Heart left ventricle (tissue), 16 donors: ENCODE measurements at places on chromosomes 13 and 19.

DNA sequence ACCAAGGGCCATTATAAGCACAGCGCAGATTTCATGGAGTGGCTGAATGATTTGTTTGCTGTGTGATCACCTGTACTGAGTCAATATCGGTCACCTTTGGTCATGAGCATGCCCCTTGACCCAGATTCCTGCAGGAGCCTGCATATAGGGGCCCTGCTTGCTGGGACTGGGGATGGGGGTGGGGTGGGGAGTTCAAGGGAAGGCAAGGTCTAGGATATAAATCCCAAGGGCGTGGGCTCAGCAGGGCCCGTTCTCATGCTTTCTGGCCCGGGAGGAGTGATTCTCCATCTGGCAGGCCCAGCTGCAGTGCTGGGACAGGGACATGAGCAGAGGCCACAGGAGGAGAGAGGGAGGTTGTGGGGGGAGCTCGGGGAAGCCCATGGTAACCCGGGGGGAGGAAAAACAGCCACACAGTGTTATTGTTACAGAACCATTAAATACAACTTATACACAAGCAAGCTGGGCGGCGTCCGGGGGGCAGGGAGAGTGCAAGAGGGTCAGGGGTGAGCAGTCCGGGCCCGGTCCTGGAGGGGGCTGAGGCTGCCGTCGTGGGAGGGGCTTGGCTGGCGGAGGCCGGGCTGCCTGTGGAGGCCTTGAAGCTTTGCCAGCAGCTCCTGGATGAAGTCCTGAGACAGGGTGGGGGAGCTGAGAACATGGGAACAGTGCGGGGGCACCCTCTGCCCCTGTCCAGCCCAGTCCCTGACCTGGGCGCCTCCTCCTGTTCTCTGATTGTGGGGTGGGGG lies 5.2 kb downstream of the PPP1R14A start:
- peak; percentile 91 for DNase-seq

- DNase-seq, result no peak
Measured at GRCh38 chr19:1042689-1043511, 3.0 kb downstream of the ABCA7 start.

DNA sequence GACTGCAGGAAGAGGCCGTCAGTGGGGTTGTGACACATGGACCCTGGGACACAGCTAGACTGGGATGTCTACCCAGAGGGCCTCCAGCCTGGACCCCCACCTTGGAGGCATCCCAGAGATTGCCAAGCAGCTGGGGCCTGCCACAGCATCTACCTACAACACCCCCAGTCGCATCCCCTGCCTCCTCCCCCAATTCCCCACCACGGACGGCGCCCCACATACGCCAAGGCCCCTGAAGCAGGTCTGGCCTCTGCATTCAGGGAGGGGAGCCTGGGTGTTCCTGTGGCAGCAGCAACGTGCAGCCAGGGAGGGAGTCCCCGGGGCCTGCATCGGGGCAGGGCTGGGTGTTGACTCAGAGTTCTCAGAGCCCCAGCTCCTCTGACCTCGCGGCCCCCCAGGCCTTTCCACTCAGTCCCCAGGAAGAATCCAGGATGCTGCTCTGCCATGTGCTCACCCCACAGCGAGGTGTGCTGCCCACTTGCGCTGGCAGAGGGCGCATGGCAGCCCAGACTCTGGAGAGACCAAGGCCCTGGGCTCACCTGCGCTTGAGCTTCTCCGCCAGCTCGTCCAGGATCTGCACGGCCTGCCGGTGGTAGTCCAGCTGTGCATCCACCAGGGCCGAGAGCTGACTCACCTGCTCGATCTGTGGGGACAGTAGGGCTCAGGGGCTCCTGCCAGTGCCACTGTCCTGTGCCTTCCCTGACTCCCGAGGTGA lies 19.6 kb downstream of the MPND start:
- no peak for DNase-seq

DNA sequence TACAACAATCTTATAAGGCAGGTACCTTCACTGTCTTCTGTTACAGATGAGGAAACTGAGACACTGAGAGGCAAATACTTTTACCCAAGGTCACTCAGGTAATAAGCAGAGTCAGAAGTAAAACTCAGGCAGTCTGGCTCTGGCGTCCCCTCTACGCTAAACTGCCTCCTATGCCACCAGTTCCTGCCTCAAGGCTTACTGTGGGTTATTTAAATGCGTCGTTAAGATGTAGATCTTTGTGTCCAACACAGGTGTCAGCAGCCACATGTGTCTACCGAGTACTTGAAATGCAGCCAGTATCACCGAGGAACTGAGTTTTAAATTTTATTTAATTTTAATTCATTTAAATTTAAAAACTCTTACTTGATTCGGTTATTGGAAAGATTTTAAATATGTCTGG lies 1.9 kb downstream of the HAS1 start:
- DNase-seq, result no peak

DNA sequence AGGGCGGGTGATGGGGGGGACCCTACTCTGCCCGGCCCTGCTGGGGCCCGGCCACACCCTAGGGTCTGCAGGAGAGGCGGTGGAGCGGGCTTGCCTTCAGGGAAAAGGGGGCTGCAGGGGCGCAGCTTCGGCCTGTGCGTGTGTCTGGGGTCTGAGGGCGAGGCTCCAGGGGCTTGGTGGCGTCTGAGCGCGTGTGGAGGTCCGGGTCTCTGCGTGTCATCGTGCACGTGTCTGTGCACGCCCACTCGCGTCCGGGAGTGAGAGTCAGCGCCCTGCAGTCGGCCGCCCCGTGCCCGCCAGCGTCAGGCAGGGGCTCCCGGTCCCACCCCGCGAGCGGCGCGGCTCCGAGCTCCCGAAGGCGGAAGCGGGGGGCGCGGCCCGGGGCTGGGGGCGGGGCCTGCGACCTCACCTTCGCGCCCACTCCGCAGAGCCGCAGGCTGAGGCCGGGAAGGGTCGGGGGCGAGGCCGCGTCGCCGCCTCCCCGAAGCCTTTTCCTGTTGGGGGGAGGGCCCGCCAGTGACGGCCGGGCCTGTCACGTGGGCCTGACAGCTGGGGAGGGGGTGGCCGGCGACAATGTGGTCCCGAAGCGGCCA lies at the start of gene ARHGAP45:
ARHGAP45 (plus strand) TSS at position 420 of the 593 bp plus-strand sequence. CDS start 239 bp downstream, outside the sequence.
- peak; percentile 71 for DNase-seq

- DNase-seq, result no peak
Measured at GRCh38 chr19:5448374-5448773, 6.8 kb upstream of the ZNRF4 start.

- no peak for DNase-seq
Measured at GRCh38 chr19:31138077-31138476, 211.2 kb downstream of the TSHZ3 start.

DNA sequence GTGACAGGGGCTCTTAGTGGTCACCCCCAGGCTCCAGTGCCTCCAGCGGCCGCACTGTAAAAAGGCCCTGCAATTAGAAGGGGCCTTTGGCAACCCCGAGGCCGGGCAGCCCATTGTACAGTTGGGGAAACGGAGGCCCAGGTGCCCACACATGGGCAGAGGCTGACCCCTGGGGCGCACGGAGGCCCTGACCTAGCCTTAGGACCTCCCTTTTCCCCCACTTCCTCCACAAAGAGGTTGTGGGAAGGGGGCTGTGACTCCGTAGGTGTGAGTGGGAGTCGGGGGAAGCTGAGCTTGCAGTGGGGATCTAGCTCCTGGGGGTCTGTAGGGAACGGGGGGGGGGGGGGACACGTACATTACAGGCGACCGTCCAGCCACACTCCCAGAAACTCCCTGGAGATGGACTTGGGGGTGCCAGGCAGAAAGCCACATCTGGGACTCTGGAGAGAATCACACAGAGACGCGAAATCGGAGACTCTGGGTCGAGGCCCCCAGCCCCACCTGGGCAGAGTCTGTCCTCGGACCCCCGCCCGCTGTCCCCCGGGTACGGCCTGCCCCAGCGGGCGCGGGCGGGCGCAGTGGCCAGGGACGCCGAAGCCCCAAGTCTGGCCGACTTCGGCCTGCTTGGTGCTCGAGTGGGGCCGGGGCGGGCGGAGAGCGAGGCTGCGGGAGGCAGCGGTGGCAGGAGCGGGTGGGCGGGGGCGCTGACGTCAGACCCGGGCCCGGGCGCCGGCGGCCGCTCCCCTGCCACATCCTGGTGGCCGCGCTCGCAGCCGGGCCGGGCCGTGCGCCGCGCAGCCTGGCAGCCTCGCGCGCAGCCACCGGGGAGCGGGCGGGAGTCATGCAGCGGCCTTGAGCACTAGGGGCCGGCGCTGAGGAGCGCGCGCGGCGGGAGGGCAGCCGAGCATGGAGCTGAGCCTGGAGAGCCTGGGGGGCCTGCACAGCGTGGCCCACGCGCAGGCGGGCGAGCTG lies at the start of gene ONECUT3:
ONECUT3 (plus strand) TSS at position 750 of the 972 bp plus-strand sequence; CDS start at position 907, 157 bp downstream.
- no peak for DNase-seq

- no peak for DNase-seq
Measured at GRCh38 chr19:41311072-41311471, 1.1 kb downstream of the CCDC97 start.

- DNase-seq, result no peak
Measured at GRCh38 chr19:1058112-1058511, 8.9 kb upstream of the ARHGAP45 start.

GRCh38 chr13:65508338-65508737 lies 1721.8 kb downstream of the PCDH9 start:
- DNase-seq, result no peak

DNA sequence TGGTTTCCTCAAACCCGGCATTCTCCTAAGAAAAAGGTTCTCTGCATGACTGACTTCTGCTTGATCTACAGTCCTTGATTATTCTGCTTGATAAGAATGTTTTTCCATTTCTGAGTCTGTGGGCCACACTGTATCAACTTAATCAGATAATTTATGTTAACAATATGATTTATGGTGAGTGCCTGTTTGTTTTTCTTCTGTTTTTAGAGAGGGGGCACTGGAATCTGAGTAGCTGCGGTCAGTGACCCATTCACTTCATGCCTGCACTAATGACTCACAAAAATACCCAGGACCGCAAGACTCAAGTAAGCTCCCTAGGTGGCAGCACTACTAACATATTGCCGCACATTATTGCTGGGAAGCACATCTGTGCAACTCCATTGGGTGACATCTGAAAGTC lies 542.3 kb upstream of the ATXN8OS start:
- DNase-seq, result no peak

DNA sequence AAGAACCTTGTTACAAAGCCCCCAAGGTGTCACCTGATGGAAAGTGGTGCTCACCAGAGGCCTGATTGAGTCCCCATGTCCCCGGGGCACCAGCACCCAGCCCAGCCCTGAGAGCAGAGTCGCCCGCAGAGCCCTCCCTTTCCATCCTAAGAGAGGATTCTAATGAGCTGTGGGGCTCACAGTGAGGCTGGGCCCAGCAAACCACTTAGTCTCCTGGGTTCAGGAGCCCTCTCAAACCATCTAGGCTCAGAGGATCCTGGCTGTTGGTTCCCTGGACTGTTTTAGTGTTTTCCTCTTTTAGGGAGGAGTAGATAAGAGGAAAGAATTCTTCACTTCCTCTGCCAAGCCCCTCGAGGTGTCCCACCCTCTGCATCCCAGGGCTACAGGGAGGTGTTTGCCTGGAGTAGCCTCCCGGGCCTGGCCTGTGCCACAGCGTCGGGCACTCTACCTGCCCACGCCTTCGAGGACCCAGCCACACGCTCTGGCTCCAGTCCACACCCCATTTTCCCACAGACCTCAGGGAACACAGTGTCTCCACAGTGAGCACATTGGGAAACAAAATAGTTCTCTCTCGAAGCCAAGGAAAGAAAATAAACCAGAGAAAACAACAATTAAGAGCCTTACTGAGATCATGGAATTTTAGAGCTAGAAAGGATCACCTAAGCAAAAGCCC lies 34.4 kb downstream of the DHRS12 start:
- peak; percentile 64 for DNase-seq

GRCh38 chr19:40242480-40242879 lies 16.0 kb upstream of the CCNP start:
- DNase-seq, result no peak

GRCh38 chr19:39401549-39402345 lies 4.9 kb upstream of the ZFP36 start:
- DNase-seq, result peak; percentile 41

- no peak for DNase-seq
Measured at GRCh38 chr19:38742906-38743305, 1.4 kb downstream of the CAPN12 start.

GRCh38 chr19:2371656-2372055 lies 11.6 kb downstream of the TMPRSS9 start:
- no peak for DNase-seq
